Amygdala (tissue), 56 donors: ENCODE measurements at places on chromosomes 2 and 18.

DNA sequence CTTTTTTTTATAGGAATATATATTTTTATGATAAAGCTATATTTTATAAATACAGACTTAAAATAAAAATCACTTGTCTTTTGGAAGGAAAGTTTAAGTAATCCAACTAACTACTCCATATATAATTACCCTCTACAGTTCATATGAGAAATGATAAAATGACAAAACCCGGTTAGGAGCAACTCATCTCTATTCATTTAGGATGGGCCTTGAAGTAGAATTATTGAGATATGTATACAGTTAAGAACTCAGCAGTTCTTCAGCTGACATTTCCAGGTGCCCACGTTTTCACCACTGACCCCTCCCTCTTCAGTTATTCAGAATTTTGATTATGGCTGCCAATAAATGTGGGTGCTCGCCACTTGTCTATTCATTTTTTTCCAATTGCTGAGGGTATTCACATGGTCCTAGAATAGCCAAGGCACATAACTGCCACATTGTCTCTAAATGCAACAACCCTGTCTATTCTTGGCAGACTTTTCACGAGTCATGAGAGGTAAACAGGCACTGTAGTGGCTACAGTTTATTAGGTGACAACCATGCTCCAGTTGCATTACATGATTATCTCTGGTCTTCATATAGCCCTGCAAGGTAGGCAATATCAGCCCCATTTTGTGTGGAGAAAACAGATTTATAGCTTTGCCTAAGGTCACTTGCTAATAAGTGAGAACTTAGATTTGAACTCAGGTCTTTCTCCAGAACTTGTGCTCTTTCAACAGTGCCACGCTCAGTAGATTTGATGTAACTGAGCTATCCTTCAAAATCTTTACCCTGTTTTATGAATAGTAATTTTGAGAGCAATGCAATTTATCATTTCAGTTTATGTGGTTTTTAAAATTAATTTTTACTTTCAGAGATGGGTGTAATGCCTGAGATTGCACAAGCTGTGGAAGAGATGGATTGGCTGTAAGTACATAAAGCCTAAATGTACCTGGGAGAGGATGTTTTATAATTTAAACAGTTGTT, 2.9 kb downstream of the DDX1 start:
- DNase-seq, result no peak

DNA sequence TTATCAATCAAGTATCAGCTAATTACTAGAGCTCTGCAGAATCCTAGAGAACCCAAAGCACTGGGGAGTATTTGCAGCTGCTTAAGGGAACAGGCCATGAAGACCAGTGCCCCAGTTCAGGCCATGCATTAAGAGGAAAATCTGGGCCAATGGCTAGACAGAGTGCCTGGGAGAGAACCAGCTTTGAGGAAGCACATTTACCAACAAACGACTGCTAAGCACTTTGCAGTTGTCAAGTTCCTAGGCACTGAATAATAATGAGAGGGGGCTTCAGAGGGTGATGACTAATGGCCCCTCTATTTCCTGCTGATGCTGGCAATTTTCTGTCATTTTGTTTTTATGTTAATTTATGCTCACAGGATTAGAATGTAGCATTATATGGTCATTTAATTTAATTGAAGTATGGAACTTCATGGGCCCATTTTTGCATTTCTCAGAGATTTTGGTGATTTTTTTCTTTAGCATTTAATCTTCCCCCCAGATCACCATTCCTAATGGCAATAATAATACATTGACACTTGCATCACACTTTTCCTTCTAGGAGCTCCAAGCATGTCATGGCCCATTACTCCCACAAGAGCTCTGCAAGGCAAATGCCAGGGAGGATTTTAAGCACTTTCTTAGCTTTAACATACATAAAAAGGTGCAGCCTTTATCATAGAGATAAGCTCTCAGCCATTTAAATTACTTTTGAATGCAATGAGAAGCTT, 147.7 kb upstream of the SPATS2L start:
- DNase-seq, result no peak

DNA sequence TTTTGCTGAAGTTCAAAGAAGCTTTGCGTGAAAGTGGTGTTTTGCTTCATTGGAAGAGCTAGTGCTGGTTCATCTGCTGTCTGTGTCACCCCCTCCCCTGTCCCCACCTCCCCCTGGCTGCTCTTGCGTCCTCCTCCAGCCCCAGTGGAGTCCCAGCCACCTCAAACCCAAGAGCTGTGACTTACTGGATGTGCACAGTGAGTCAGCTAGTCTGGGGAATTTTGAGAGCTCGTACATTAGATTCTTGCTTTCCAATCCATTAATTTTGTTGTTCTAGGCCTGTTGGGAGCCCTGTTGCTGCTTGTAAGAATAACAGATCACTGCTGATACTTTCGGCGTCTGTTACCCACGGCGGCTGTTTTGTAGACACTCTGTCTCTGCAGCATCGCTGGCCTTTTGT, 412.1 kb downstream of the TSN start:
- no peak for DNase-seq

DNA sequence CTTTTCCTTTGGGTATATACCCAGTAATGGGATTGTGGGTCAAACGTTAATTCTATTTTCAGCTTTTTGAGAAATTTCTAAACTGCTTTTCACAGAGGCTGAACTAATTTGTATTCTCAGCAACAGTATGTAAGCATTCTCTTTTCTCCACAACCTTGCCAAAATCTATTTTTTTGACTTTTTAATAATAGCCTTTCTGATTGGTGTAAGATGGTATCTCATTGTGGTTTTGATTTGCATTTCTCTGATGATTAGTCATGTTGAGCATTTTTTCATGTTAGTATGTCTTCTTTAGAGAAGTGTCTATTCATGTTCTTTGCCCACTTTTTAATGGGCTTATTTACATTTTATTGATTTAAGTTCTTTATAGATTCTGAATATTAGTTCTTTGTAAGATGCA, 145.5 kb downstream of the TRABD2A start:
- no peak for DNase-seq

- DNase-seq, result no peak
These were observed 31.9 kb upstream of the CWC22 start for GRCh38 chr2:180038997-180039396.

DNA sequence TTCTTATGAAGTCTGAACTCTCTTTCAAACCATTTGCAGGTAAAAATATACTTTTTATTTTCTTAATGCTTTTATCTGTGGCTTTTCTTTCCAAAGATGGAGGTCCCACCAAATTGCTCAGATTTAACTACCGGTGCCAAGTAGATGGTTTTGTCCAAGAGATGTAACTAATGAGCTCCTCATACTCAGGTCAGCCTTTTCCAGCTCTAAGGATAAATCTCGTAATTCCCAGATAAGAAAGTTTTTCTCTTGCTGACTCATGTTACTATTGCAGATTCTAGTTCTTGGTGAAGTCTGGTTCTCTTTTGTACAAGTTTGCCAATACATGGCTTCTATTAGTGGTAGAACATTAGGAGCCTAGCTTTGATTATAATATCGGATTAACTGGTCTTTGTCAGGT, 550.8 kb upstream of the ZNF804A start:
- DNase-seq, result no peak

GRCh38 chr2:50875561-50875960, 156.4 kb downstream of the NRXN1 start:
- no peak for DNase-seq

DNA sequence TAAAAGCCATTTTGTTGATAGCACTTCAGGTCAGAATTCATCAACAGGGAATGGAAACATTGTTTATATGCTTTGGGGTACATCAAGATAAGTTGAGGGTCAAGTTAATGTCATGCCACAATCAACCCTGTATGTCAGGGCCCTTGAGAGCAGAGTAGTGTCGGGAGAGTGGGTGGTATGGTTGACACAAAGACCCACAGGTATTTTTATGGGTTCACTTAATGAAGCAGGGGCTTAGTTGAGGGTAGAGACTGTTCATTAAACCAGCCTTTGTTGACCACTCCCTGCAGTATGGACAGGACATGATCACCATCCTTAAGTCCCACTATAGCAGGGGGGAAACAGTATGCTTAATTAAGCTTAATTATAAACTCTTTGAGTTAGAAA, 5.7 kb downstream of the RPL37A start:
- no peak for DNase-seq

DNA sequence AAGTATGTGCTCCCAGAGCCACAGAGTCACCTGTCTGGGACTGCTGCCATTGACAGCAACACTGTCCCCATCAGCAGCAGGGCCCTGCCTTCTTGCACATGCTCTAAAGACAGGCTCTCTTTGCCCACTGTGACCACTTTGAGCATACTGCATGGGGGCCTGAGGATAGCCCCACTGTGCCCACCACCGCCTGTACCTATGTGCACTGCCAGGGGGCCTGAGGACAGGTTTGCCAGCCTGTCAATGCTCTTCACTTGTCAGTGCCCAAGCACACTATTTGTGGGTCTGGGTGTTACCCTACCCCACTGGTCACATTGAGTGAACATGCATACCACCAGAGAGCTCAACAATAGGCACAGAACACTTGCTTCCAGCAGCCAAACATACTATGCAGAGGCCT, 1137.0 kb upstream of the FANCL start:
- no peak for DNase-seq

DNA sequence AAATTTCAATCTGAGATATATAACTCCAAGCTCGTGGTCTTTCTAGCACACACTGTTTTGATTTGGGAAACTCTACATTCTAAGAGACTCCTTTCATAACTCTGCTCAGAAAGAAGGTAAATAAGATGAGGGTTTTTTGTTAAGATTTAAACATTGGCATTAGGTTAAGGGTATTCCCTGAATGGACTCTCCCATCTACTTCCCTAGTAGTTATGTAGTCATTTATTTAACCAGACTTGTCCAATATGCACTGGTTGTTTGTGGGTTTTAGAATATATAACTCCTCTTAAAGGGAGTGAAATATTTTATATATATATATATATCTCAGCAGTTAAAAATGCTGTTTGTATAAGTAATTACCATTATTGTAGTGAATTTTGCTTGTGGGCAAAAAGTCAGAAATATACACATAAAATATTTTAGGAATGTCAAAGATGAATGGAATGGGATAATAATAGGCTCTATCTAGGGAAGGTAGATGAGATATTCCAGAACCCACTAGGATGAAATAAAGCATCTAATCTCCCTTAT, 61.5 kb upstream of the WDR75 start:
- no peak for DNase-seq

DNA sequence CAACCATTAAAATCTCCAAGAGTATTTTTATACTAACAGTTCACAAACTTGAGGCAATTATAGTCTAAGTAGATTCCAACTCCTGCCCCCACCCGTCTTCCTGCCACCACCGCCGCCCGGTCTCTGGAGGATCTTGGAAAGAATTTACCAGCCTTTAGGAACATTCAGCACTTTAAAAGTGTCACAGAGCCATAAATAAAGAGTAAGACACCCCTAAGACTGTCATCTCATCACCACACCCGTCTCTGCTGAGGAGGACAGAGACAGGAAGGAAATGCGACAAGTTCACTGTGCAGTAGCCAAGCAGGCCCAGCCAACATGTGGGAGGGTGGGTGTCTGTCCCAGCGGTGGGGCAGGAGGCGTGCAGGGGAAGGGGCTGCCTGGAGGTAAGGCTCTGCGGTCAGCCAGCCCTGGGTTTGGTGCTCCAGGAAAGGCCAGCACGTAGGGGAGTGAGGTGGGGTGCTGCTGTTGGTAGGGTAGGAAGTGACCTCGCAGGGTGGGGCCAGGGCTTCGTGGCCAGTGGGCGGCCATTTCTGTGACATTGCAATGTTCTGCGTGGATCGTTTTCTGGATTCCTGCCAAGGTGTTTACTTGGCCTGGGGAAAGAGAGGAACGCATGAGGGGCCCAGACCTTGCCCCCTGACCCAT, 111.6 kb downstream of the FAM210A start:
- no peak for DNase-seq

DNA sequence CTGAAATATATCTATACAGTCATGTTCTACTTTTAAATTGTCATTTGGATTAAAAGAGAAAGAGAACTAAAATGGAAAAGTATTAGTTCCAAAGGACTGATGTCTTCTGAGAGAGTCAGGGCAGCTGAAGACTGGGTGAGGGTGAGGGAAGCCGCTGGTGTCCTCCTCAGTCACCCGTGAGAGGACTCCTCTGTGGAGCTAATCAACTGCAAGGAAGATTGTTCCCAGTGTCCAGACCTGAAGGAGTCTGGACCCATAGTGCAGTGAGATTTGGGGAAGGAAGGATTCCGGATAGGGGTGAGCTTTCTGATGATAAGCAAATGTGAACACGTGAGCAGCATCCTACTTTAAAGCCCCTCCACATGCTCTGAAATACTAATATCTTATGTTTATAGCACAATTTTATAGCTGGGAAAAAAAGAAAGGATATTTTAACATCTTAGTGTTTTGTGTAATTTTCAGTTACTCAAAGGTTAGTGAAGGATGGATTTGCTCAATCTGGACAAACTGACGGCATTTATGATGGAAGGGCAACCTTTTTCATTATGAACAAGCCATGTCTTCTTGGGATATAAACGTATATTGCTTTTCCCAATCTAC, 134.5 kb upstream of the TTC39C start:
- DNase-seq, result no peak

GRCh38 chr2:234714711-234715110, 217.8 kb upstream of the ARL4C start:
- no peak for DNase-seq

- DNase-seq, result no peak
These were observed 5.0 kb downstream of the RNF152 start for GRCh38 chr18:61887838-61888237.

DNA sequence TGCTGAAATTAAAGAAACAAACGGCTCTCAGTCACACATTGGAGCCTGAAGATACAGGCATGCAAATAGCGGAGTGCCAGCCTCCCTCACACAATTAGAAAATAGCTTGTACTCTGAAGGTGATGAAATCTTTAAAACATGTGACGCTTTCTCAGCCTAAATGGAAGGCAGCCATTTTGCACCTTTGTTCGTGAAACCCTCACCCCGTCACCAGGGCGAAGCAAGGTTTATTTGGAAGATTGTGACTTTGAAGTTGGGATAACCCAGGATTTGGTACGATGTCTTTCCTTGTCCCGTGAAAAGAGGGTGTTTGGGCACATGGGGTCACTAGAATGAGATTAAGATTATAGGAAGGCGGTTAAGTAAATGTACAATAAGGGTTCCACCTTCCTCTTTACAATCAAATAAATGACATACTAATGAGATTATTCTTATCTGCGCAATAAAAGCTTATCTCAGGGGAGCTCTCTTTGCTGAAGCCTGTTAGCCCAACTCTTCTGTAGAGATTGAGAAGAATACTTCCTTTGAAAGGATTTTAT, 4.2 kb downstream of the SH3BP4 start:
- no peak for DNase-seq

DNA sequence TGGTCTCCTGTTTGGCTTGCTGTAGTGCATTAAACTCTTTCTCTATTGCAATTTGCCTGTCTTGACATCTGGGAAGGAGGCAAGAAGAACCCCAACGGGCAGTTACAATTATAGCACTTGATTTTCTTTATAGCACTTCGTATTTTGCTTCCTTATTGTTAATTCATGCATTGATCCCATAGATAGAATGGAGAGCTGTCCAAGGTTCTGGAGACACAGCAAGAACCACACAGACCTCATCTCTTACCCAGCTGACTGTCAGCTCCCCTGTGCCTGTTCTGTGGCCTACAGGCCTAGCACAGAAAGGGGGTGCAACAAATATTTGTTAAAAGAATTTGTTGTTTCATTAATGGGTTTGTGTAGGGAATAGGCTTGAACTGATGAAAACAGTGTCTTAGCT, 194.3 kb downstream of the GALNT1 start:
- DNase-seq, result no peak

- DNase-seq, result no peak
These were observed 7.8 kb downstream of the EHD3 start for GRCh38 chr2:31241625-31242270.

- DNase-seq, result no peak
These were observed 32.8 kb downstream of the ERLEC1 start for GRCh38 chr2:53819634-53820033.

GRCh38 chr2:45729753-45730512, 78.5 kb downstream of the PRKCE start:
- no peak for DNase-seq

GRCh38 chr2:67777010-67777409, 285.8 kb downstream of the C1D start:
- no peak for DNase-seq
